ENCODE measurements at places on chromosomes 7 and 10.

GRCh38 chr7:55261386-55261770 lies 103.8 kb upstream of the LANCL2 start:
- DNase-seq = no peak

DNA sequence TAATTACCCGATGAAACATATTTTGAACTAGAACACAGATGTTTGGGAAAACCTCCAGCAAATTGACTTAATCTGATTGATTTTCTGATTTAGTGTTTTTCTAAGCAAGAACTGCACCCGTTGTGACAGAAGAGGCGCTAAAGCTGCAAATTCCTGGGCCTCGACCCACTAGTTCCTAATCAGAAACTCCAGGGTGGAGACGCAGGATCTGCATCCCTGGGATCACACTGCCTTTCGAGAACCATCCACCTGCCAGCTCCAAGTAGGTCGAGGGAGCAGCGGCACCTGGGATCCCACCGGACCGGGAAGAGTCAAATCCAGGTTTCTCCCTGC lies 136.8 kb upstream of the CDCA7L start:
- no peak for DNase-seq

- no peak for DNase-seq
Observed at GRCh38 chr7:137836541-137836940, 10.2 kb downstream of the DGKI start.

GRCh38 chr7:138245216-138245615 lies 169.0 kb downstream of the AKR1D1 start:
- no peak for DNase-seq

DNA sequence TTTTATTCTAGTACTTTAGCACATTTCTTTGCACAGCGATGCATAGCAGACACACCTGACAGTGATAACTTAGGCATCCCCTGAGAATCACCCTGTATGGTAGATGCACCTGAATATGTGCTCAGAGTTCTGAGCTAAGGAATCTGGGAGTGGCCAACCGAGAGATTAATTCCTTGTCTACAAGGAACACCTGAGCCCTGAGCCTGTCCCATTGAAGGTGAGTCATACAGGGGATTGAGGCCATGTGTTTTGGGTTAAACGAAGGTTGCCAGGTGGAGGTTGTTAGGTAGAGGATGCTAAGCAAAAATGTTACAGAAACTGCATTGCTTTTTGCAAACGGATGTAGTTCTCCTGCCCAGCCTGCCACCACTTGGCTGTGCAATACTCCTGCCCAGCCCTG lies 128.9 kb downstream of the AMPH start:
- no peak for DNase-seq

DNA sequence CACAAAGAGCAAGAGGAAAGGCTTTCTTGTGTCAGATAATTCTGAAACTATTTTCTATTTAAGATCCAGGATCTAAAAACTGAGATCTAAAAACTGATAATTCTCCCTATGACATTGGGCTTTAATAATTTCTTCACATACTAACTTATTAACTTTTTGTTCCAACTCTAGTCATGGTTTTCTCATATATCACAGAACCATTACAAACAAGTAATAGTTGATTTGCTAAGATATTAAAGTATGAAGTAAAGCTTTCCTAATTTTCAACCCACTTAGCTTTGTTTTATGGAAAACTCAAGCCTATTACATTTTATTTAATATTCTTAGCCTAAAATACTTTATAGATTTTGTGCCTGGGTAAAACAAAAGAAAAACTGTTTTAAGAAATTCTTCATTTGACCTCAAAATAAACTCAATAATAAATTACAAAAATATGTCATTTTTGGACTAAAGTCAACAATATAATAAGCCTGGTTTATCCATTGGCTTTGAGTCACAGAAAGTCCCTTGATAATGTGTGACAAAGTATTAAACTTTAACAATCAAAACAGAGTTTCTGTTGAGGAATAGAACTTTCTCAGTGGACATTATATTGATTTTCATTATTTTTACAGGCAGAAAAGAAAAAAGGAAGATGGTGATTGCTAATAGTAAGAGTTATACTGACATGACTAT lies 1142.9 kb upstream of the SORCS1 start:
- no peak for DNase-seq

GRCh38 chr7:154903083-154903731 lies 99.7 kb downstream of the PAXIP1 start:
- no peak for DNase-seq

DNA sequence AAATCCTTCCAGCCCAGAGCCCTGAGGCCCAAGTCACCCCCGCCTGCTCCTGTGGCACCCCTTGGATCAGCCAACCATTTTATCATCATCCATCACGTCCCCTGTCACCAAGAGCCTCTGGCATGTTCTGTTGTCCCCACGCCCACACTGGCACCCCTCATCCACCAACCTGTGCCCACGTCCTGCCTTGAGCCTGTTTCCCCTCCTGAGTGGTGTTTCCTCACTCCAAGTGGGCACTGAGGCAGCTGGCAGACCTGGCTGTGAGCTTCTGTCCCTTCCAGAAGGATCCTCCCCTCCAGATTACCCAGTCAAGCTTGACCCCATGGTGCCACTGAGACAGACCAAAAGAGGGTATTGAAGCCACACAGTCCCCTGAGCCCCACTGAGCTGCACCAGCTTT lies 71.4 kb upstream of the ANTXRL start:
- DNase-seq = no peak

DNA sequence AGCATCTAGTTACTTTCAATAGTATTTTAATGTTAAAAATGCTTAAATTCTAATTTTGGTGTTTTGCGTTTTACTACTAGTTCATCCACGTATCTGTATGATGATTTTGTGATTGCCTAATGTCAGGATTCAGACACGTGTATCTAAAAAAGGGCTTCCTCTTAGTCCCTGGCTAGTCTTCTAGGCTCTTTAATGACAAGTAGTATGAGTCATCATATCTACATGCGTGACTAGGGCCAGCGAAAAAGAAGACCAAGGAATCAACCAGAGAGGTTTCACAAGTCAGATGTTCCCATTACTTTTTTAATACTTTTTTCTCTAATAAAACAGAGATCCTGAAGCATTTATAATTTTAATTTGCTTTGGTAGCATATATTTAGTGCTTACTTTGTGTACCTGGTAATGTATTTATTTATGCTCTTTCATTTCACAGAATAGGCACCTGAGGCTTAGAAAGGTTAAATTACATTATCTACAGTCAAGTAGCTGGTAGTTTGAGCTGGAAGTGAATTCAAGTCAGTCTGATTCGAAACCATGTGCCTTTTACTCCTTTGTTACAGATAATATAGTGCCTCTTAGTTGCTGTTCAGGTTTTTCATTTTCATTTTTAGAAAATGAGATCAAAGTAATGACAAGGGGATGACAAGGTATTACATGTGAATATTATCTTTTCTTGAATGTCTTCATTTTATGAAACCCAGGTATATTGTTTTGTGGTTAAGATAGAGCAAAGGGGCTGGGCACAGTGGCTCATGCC lies 140.3 kb downstream of the FOXP2 start:
- no peak for DNase-seq

DNA sequence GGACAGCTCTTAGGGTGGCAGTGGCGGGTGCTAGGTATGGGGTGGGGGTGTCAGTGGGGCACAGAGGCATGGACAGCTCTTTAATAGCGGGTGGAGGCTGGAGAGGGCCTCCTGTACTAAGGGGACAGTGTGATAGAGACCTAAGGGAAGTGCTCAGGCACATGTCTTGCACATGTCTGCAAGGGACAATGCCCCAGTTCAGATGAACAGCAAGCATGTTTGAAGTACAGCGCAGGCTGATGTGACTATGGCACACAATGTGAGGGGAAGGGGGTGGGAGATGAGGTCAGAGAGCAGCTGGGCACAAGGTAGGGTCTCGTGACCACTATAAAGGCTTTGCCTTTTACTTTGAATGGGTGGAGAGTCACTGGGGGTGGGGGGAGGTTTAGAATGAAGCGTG lies 3.5 kb downstream of the GIMAP8 start:
- DNase-seq = no peak

DNA sequence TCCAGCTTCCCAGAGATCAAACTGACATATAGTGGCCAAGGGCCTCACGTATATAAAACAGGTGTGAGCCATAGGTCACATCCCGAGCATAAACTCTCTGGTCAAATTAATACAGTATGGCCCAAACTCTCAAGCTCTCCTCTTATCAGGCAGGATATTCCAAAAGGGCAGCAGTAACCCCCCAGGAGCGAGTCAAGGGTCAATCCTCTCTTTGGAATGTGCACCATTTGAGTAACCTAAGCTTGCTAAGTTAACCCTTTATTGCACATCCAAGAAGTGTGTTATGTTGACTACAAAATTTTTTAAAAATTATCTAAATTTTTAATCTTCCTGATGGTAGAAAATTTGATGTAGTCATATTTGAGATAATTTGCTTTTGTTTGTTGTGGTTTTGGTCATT lies 4.5 kb upstream of the TRIM24 start:
- no peak for DNase-seq

Data from right cardiac atrium (tissue), 5 donors.